ENCODE measurements at places on chromosomes 4 and X. TPM values are rescaled to one million over a fixed set of nuclear protein-coding genes. Genes with fewer than 3 reads are reported as not detected.

DNA sequence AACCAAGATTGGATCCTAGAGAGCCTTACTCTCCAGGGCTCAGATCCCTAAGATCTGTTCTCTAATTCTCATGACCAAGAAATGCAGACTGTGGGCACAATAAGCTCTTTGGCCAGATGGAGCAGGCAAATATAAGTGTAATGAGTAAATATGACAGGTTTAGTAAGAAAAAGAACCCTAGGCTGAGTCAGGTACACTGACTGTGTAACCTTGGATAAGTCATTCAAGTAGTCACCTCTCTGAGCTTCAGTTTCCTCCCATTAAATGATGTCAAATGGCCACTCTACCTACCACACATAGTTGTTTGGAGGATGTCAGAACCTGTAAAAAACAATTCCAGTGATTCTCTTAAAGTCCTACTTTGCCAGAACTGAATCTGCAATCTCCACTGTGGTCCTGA is 8.3 kb upstream of the EDA start:
- no peak for DNase-seq

The SLC6A14 gene
- 11.2 TPM for total RNA-seq

- no peak for DNase-seq
Observed at GRCh38 chr4:15652191-15652590, 3.0 kb downstream of the FBXL5 start.

GRCh38 chr4:139913398-139913990 is 240.5 kb downstream of the MAML3 start:
- DNase-seq, result no peak

The CT45A10 gene
- total RNA-seq, result not detected

GRCh38 chr4:150150629-150151062 is 72.4 kb downstream of the DCLK2 start:
- no peak for DNase-seq

DNA sequence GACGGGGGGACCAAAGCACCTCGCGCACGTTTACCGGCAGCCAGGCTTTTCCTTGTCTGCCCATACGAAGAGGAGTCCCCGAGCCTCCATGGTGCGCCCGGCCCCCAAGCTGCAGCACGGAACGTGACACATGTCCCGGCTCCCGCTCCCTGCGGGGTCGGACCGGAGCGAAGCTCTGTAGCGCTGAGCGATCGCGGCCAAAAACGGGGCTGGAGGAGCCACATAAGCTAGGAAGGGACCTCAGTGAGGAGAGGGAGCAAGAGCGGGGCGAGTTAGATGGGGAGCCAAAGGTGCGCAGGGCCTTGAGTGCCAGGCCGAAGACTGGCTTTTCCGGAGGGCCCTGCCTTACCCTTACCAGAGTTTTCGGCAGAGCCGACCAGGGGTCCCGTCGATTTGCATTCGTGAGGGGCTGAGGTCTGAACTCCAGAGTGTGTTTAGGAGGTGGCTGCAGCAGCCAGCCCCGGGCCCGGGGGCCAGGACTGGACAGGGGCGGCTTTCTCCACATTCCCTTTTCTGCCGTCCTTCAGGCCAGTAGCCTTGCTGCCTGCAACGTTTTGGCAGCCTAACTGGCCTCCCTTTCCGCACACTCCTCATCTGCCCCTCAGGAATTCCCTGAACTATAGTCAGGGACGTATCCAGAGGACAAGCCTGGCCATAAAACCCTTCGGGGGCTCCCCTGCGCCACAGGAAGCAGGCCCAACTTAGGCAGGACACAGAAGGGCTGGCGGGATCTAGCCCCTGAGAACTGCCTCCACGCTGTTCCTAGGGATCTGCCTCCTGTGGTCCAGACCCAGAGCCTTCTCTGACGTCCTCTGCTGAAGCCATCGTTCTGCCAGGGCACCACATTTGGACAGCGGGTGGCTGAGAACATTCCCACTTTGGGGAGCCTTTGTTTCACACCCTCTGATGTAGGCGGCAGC is 689 bp downstream of the SSR4 start:
- DNase-seq, result no peak

DNA sequence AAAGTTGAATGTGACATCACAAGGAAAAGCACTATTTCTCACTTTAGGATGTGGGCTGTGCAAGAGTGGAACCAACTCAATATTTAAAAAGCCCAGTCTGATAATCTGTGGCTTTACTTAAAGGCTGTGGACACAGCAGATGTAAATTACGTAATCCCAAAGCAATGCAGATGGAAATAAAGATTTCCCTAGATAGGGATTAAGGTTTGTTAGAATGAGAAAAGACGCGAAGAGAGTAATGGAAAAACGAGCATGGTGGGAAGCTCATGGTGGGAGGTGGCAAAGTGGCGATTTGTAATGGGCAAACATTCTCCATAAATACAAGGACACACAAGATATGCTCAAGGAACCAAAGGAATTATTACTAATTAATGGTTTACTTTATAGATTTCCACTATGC is 985.5 kb downstream of the FSTL5 start:
- no peak for DNase-seq

GRCh38 chrX:39438603-39439602 is 637.6 kb downstream of the MID1IP1 start:
- DNase-seq, result no peak

The TMEM255A gene
- 0.69 TPM for total RNA-seq

The GYPA gene
- 12.9 TPM for total RNA-seq

- DNase-seq, result no peak
Observed at GRCh38 chr4:23710298-23710697, 179.5 kb downstream of the PPARGC1A start.

The CRMP1 gene
- 6.0 TPM for total RNA-seq

The TCEAL7 gene
- total RNA-seq, result 44.0 TPM

DNA sequence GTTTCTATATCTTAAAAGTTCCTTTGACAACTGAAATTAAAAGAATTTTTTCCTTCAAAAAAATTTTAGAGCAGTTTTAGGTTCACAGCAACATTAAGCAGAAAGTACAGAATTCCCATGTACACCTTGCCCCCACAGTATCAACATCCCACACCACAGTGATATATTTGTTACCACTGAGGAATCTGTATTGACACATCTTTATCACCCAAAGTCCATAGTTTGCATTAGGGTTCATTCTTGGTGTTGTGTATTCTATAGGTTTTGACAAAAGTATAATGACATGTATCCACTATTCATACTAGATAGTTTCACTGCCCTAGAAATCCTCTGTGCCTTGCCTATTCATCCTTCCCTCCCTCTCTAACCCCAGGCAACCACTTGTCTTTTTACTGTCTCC is 43.7 kb downstream of the FNIP2 start:
- no peak for DNase-seq

DNA sequence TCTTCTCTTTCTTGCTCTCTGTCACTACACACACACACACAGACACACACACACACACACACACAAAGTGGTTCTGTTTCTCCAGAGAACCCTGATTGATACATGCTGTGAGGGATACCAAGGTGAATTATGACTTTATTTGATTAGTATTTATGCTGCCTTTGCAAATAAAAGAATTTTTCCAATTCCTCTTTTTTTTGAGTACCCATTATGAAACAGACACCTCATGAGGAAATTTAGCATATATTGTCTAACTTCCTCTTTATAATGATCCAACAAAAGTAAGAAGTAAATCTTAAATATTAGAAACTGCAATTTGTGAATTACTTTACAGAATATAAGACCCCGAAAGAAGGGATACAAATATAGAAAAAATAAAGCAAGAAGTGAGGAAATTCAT is 14.3 kb upstream of the RAB28 start:
- no peak for DNase-seq

GRCh38 chr4:148574911-148575310 is 132.7 kb upstream of the NR3C2 start:
- DNase-seq, result no peak

GRCh38 chrX:19739683-19740082 is 147.7 kb downstream of the SH3KBP1 start:
- DNase-seq, result no peak

The ARHGEF6 gene
- 18.6 TPM for total RNA-seq

The NUDT10 gene
- 2.3 TPM for total RNA-seq

The SASH3 gene
- total RNA-seq, result 3.0 TPM

The TXK gene
- 1.1 TPM for total RNA-seq

DNA sequence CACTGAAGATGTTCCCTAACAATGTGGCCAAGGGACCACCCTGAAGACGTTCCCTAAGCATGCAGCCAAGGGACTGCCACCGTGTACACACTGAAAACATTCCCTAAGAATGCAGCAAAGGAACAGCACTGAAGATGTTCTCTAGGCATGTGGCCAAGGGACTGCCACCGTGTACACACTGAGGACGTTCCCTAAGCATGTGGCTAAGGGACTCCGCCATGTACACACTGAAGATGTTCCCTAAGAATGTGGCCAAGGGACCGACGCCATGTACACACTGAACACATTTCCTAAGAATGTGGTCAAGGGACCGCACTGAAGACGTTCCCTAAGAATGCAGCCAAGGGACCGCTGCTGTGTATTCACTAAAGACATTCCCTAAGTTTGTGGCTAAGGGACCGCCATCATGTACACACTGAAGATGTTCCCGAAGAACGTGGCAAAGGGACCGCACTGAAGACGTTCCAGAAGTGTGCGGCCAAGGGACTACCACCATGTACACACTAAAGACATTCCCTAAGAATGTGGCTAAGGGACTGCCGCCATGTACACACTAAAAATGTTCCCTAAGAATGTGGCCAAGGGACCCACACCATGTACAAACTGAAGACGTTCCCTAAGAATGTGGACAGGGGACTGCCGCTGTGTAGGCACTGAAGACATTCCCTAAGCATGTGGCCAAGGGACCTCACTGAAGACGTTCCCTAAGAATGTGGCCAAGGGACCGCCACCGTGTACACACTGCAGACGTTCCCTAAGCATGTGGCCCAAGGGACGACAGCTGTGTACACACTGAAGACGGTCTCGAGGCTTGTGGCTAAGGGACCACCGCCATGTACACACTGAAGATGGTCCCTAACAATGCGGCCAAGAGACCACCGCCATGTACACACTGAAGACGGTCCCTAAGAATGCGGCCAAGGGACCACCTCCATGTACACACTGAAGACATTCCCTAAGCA is 54.8 kb downstream of the DHRSX start:
- no peak for DNase-seq

The RHOXF2 gene
- not detected for total RNA-seq

GRCh38 chr4:163536091-163536490 is 41.6 kb downstream of the TMA16 start:
- peak; percentile 55 for DNase-seq

DNA sequence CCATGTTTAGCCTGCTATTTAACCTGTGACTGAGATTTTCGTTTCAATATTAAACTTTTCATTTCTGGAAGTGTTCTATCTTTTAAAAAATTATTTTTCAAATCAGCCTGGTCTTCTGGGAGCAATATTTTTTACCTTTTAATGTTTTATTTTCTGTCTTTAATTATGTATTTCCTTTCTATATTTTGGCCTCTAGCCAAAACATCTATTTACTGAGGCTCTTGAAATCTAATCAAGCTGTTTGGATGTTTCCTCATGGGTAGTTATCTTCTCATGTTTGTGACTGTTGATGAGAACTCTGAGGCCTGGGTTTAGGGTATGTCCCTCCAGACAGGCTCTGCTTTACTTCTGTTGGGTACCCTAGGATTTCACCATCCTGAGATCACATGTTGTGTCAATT is 10.3 kb upstream of the SLC10A4 start:
- DNase-seq, result no peak

- no peak for DNase-seq
Observed at GRCh38 chr4:150382028-150382427, 199.9 kb upstream of the MAB21L2 start.

DNA sequence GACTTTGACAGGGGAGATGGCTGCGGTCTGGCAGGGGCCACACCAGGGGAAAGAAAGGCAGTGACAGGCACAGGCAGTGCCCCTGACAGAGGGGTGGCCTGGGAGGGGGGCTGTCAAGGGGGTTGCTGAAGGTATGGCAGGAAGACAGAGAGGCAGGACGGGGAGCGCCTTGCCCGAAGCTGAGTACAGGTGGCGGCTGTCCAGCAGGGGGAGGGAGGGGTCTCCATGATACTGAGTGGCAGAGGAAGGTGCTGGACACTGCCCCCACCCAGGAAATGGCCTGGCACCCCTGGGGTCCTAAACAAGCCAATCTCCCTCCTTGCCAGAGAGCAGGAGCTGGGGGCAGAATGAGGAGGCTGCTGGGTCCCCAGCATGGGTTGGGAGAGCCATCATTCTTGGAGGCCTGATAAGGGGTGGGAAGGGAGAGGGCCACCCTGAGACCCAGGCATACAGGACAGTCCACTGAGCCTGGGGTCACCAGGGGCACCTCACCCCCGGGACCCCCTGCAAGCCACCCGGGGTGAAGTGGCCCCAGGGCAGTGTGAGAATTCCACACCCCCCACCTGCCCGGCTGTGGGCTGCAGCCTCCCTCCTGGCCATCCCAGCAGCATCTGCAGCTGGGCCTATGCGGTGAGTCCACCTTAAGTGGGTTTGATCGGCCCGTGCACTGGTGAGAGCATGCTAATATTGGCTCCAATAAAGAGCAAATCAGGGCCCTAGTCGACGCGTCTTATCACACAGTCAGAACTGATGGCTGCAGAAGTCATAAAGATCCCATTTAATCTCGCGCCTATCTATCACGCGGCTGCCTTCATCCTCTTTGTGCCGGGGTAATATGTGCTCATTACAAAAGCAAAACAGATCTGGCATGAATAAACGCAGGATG is 108.5 kb downstream of the FAM53A start:
- no peak for DNase-seq

DNA sequence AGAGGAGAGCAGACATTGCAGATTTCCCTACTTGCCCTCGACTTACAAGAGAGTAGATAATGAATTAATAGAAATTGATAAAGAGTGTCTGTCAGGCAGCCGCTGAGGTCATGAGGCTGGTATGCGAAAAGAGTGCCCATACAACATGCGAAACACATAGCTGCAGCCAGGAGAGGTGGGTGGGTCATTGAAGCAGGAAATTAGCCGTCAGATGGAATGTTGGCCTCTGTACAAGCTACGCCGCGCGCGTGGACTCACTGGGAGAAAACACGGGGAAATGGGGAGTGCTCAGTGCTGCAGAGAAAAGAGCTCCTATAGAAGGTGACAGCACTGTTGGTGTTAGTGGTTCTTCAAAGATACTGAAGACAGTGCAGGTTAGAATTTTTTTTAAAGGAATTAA is 125.1 kb downstream of the RAPGEF2 start:
- peak; percentile 73 for DNase-seq

DNA sequence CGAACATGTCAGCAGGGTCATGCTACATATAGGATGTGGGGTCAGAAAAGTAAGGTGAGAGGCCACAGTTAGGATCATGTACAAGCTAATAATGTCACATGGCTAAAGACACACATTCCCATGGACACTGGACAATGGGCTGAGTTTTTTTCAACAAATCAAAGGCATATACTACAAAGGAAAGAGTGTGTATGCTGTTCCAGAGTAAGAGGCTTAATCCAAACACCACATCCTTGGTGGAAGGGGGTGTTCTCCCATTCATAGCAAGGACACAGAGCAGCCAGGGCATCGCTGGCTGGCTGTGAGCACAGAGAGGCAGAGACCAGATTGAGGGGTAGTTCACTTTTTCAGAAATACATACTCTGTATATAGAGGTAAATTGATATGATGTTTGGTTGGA is 131.7 kb downstream of the MGST2 start:
- no peak for DNase-seq

The ADH4 gene
- total RNA-seq, result not detected

DNA sequence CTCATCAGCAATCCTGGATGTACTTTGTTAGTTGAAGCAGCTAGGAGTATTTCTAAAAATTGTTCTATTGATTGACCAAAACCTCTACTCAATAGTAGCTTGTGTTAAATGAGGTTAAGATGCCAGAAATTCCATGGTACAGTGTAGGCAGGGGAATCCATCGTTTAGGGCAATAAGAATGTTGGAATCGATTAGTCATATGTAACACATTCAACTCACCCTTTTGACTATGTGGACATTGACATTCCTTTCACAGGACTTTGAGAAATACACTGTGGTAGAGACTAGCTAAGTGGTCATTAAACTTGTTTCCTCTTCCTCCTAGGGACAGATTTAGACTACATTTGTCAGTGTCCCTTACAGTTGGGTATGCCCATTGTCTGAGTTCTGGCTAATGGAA is 40.2 kb downstream of the KDM5C start:
- no peak for DNase-seq

Measured in skin of body (tissue), 3 donors.